ENCODE measurements at places on chromosomes 3 and 15. TPM values are rescaled to one million over a fixed set of nuclear protein-coding genes. Genes with fewer than 3 reads are reported as not detected.

GRCh38 chr15:42404461-42405235 lies 45.3 kb downstream of the CAPN3 start:
- no peak for DNase-seq

DNA sequence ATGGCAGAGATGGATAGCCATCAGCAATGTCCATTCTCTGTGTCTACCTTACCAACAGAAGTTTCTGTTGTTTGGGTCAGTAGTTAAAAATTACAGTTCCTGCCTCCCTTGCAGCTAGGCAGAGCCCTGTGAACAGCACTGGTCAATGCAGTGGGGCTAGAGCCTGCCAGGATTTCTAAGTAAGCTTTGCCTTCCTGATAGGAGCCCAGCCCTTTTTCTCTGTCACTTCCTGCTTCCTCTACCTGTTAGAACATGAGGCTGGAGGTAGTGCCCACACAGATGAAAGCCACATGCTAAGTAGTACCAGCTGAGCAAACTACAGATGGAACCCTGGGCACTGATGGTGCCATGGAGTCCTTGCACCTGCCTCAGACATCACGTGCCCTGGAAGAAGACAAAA lies 45.0 kb downstream of the MGLL start:
- DNase-seq = no peak

GRCh38 chr3:108131475-108132134 lies 40.8 kb upstream of the CD47 start:
- DNase-seq = peak; percentile 8

DNA sequence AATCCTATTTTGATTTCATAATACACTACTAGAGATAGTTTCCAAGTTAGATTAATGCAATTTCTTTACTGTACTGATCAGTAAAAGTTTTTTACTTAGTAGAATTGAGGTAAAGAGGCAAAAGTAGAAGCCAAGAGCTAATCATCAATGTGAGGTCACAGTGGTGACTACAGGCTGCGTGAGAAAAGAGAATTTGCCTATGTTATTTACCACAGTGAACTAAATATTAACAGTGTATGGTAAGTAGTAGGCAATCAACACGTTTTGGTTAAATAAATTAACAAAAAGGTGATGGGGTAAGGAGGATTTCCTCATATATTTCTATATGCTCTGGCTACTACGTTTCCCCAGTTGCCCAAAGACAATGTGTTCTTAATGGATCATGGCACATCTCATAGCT lies 202.2 kb upstream of the CMC1 start:
- DNase-seq = no peak

The LRTM1 gene
- total RNA-seq = not detected

The CATSPER2 gene
- total RNA-seq = 3.8 TPM

All from endothelial cell of umbilical vein (primary cell).